ENCODE measurements at places on chromosomes 7 and 10.

- H3K27me3 ChIP-seq, result no peaks in the 10 kb centered on the region
- H3K27ac ChIP-seq, result no peak overlapping the region
- no peak for DNase-seq
- H3K4me1 ChIP-seq, result peaks cover 12% of the 10 kb centered on the region
Measured at GRCh38 chr10:131961777-131962662, 19.7 kb downstream of the BNIP3 start.

GRCh38 chr10:4851846-4852245, 25.8 kb downstream of the AKR1E2 start:
- H3K36me3 ChIP-seq, result peaks cover 1% of the 10 kb centered on the region
- no peak overlapping the region for H3K4me3 ChIP-seq
- H3K27me3 ChIP-seq, result no peaks in the 10 kb centered on the region
- no peak overlapping the region for H3K27ac ChIP-seq
- no peak for DNase-seq
- H3K4me1 ChIP-seq, result peaks cover 11% of the 10 kb centered on the region

DNA sequence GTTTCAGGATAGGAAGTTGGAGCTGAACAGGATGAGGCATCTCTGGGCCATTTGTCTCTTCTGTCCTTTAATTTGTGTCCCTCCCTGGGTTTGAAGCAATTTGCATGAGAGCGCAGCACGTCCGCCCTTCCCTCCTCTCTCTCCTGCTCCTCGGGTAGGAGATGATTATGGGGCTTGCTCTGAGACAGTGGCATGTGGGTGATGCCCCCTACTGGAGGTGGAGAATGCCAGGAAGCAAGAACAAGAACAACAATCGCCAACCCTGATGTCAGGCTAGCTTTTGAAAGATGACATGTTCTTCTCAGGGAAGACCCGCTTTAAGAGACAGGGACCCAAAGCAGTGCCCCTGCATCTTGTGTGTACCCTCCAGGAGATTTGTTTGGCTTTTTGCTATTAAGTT, 63.9 kb upstream of the LOXL4 start:
- H3K36me3 ChIP-seq, result no peaks in the 10 kb centered on the region
- no peak overlapping the region for H3K27ac ChIP-seq
- H3K4me3 ChIP-seq, result no peak overlapping the region
- peaks cover 7% of the 10 kb centered on the region for H3K27me3 ChIP-seq

DNA sequence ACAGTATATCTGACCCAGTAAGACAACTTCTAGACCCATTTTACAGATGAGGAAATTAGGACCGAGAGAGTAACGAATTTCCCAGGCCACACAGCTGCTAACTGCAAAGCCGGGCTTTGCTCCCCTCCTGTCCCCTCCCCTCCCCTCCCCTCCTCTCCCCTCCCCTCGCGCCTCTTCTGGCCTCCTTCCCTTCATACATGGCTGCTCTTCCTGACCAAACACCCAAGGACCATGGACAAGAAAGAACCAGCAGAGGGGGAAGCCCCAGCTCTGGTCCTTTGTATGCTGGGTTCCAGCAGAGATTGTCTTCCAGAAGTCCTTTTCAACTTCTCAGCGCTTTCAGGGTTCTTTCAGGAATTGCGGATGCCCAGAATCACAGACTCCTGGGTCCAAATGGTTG, 3.6 kb upstream of the TMEM72 start:
- H3K4me3 ChIP-seq, result no peak overlapping the region
- no peak for DNase-seq
- no peak overlapping the region for H3K27ac ChIP-seq
- peaks cover 7% of the 10 kb centered on the region for H3K27me3 ChIP-seq
- H3K4me1 ChIP-seq, result no peaks in the 10 kb centered on the region

DNA sequence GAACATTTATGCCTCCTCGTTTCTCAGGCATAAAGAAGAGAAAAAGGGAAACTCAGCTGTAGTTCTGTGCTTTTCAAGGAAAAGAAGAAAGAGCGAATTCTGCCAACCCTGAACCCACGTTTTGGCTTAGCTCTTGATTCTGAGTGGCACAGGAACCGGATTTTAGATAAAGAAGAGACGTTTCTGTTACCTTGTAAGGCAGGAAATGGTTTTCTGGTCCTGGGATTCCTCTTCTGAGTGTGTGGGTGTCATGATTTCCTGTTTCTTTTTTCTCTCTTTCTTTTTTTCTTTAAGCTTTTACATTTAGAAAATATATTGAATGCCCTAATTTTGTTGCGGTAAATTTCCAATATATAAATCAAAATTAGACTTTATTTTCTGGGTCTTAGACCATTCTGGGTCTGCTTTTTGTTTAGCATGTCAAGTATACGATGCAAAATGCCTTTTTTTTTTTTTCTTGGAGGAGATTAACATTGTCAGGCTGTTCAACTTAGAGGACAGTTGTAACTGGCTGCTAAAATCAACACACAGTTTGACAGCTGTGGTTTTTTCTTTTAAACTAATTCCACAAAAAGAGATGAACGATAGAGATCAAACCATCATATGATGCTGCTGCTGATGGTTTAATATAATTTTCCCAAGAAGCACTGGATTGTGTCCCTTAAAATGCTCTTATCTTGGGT, 190.8 kb downstream of the GATA3 start:
- H3K27ac ChIP-seq, result peak overlapping the region; percentile 88
- H3K4me1 ChIP-seq, result peaks cover 55% of the 10 kb centered on the region
- no peaks in the 10 kb centered on the region for H3K27me3 ChIP-seq
- DNase-seq, result peak; percentile 77
- H3K36me3 ChIP-seq, result peaks cover 22% of the 10 kb centered on the region

DNA sequence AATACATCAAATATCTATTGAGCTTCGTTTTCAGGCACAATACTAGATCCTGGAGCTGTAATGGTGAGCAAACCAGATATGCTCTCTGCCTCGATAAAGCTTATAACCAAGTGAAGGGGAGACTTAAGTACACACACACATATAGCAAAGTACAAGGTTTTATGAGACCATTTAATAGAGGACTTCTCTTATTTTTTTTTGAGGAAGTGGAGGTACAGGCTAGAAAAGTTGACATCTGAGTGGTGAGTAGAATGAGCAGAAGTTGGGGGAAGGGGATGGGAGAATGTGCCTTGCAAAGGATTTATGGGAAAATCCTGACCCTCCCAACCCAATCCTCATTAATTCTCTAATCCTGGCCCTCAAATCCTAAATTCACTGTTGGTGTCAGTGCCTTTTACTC, 7.7 kb downstream of the CCDC136 start:
- H3K27me3 ChIP-seq, result no peaks in the 10 kb centered on the region
- H3K36me3 ChIP-seq, result no peaks in the 10 kb centered on the region
- H3K4me3 ChIP-seq, result no peak overlapping the region
- H3K27ac ChIP-seq, result no peak overlapping the region
- no peaks in the 10 kb centered on the region for H3K4me1 ChIP-seq

DNA sequence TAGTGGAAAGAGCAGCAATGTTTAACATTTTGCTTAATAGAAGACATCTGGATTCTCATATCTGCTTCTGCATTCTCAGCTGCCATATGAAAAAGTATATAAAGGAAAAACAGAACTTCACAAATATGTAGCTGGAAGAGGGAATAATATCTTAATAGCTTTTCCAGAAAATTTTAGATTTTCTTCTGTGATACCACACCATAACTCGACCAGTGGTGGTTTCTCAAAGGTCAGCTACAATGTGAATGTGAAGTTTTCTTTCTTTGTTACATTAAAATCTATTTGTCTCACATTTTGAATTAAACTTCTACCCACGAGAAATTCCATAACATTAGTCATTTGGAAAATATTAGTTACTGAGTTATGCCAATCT, 339.8 kb downstream of the PARD3 start:
- DNase-seq, result no peak
- no peak overlapping the region for H3K27ac ChIP-seq
- H3K27me3 ChIP-seq, result no peaks in the 10 kb centered on the region
- no peak overlapping the region for H3K4me3 ChIP-seq
- no peaks in the 10 kb centered on the region for H3K36me3 ChIP-seq

- H3K4me1 ChIP-seq, result peaks cover 23% of the 10 kb centered on the region
- peak overlapping the region; percentile 97 for H3K27ac ChIP-seq
- peak; percentile 85 for DNase-seq
- H3K27me3 ChIP-seq, result no peaks in the 10 kb centered on the region
Measured at GRCh38 chr7:159197066-159197975, 52.7 kb upstream of the VIPR2 start.

GRCh38 chr10:44394696-44395381, 9.9 kb upstream of the CXCL12 start:
- H3K4me3 ChIP-seq, result no peak overlapping the region
- no peaks in the 10 kb centered on the region for H3K4me1 ChIP-seq
- no peak for DNase-seq
- no peaks in the 10 kb centered on the region for H3K36me3 ChIP-seq

All from activated CD4-positive, alpha-beta T cell treated with anti-CD3 and anti-CD28 coated beads, Interleukin-2, amount 10 ng/mL, durations not matched to agents 24 days and 14 days (primary cell).